ENCODE measurements at places on chromosomes 1 and 21. TPM values are rescaled to one million over a fixed set of nuclear protein-coding genes. Genes with fewer than 3 reads are reported as not detected.

EVA1C gene
- total RNA-seq: 34.9 TPM

VPS45 gene
- 36.8 TPM for total RNA-seq

HLX gene
- 3.0 TPM for total RNA-seq

KCNJ10 gene
- total RNA-seq: 0.15 TPM

ARHGEF16 gene
- 1.1 TPM for total RNA-seq
